ENCODE measurements at places on chromosomes 6 and 20.

DNA sequence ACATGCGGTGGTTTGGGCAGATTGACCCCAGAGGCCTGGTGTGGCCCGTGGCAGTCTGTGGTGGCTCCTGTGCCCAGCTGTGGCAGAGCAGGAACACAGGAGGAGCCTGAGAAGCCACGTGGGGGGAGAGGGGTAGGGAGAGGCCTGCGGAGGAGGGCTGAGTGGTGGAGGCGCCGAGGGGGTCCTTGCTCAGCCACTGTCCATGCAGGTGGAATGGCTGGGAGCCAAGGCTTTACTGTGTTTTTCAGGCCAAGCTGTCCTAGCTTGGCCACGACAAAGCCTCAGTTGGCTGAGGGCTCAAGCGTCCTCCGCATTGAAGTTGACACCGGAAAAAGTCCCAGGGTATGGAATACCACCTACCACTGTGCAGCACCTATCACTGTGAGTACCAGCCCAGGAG, 107.0 kb downstream of the VEGFA start:
- no peak for DNase-seq

DNA sequence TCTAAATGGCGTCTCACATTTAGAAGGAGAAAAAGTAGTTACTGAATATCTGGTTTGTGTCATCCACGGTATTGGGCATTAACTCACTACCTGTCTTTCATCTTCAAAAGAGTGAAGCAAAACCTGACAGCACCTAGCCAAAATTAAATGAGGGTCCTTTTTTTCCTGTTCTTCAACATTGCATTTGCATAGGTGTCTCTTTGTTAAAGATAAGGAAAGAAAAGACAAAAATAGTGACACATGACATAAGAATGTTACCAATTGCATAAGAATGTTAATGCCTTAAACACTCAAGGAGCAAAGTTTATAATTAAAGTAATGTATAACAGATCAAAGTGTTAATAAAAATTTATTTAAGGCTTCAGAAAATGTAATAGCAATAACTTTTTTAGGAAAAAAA, 61.4 kb upstream of the MANEA start:
- no peak for DNase-seq

DNA sequence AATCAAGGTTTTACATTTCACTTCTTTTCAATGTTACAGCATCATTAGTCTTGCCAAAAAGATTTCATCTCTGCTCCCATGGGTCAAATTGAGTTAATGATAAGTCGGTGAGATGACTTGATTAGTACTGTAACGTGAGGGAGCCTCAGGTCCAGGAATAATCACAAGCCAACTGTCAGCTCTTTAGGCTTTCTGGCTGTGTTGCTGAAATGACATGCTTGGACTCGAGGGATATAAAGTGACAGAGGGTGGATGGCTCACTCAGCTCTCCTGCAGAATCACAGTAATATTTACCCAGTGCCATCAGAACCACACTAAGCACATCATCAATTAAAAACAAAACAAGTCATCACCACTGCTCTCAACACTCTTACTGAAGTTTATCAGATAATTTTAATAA, 196.2 kb upstream of the THEMIS start:
- no peak for DNase-seq

DNA sequence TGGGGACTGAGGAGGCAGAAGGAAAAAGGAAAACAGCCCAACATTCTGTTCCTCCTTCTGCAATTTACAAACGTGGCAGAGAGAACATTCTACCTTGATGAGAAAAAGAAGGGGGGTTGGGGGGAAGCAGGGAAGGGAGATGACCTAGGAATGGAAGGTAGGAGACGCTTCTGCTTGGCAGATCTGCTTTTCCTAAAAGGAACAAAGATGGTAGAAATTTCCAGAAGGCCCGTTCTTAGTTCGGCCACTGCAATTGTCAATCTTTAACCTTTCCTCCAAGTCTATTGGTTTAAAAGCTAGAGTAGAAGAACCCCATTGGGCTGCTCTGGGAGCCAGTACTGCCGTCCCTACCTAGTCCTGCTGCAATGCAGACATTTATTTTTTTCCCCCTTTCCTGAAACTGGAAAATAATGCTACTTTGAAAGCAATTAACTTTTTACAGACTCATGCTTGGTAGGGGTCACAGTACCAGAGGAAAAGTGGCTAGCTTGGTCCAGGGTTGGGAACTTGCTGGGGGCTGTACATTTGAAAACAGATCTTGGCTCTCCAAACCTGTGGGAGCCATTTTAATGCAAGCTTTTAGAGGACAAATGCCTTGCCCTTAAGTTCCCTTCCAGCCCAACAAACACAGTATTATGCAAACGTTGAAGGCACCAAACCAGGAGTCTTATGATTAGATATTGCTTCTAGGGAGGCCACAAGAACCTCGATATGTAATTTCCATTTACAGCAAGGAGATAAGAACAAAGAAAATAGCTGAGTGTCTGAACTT, 2.6 kb downstream of the ZMYND8 start:
- DNase-seq = no peak

DNA sequence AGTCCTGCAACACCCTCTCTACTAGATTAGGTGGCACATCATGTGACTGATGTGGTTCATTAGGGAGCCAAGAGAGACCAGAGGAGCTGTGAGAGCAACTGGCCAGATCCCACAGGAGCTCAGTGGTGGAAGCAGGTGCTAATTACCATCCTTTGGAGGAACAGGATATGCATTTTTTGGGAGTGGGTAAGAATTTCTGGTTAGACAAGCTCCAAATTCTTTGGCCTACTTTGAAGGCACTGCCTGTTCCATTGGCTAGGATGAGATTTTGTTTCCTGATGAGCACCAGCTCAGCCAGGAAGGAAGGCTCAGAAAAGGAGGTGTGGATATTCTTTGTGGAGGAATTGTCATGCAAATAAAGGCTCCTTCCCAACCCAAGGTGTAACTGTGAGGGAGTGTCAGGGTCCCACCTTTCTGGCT, 130.3 kb upstream of the BMP2 start:
- no peak for DNase-seq

GRCh38 chr6:125499535-125499934, 197.8 kb upstream of the HDDC2 start:
- DNase-seq = no peak

GRCh38 chr6:115634887-115635286, 425.8 kb downstream of the FRK start:
- no peak for DNase-seq

GRCh38 chr20:21048841-21049273, 57.3 kb downstream of the LINC00237 start:
- DNase-seq = peak; percentile 58

DNA sequence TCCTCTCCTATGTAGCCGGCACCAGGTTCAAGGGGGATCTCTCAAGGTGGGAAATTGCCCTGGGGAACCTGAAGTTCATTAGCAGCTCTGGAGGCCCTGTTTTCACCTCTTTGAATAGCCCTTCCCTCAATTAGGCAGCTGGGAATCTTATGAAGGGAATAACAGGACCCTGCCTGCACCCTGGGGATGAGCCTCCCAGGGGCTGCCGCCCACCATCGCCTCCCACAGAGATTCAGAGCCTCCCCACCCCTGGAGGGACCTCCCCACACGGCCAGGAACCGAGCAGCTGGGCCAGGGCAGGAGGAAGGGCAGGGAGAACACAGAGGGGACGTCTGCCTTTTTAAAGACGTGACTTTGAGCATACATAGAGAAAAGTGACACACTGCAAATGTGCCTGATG, 4.6 kb upstream of the EEF1A2 start:
- no peak for DNase-seq

DNA sequence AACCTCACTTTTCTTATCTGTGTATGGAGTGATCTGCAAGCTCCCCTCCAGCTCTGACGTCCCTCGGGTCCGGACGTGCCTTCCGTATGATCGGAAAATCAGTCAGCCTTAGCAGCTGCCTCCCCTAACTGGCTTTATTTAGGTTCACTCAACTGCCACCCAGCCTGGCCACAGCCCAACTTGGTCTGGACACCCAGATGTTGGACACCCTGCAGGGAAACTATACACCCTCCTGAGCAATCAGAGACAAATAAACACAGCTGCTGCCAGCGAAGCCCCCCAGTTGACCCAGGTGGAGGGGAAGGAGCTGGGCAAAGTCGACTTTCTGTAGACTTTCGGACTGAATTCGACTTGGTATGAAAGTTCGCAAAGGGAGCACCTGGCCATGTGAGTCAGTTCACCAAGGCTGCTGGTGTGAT, 28.9 kb downstream of the TBC1D7 start:
- DNase-seq = no peak

DNA sequence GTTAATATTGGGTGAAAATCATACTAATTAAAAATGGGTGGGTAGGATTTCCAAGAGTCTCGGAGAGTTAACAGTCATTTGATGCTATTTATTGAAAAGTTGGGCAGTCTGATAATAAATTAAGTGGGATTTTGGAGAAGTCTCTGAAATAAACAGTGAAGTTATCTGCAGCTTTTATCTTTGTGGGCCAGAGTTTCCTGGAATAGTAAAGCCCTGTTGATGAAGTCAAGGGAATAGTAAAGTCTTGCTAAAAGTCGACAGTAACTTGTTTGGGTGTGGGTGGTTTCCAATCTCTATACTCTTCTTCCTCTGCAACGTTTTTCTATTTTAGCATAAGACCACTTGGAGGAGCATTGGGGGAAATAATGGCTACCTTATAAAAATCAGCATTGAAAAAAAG, 493.6 kb downstream of the EPM2A start:
- DNase-seq = no peak

DNA sequence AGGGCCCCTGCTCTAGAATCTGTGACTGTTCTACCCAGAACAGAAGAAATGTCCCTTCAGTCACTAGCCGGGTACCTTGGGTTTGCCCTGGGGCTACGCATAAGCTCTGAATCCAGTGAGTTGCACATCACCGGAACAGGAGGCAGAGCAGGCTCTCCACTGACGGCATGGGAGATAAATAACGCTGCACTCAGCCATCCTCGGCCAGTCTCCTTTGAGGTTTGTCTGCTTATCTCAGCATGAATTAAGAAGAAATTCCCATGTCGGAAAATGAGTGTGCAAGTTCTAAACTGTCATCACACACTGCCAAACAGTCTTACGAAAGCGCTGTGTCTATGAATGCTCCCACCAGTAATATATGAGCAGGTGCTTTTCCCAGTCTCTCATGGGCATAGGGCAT, 90.8 kb downstream of the FAM50B start:
- no peak for DNase-seq

DNA sequence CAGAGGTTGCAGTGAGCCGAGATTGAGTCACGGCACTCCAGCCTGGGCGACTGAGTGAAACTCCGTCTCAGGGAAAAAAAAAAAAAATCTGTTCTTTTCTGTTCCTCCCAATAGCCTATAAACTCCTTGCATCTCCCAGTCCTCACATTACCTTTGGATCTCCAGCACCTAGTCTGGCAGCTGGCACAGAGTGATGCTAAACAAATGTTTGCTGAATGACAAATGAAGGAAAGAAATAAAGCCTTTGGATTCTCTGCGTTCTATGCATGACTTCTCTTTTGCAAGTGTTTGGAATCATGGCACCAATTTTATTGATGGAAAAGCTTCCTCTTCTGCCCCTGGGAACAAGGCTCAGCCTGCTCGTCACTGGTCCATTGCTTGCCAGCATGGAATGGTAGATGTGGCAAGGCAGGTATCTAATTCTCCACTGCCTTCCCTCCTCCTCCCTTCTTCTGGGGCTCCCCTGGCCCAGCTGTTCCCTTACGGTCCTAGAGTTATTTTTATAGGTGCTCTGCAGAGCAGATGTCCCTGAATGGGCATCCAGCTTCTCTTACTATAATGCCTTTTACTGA, 53.6 kb upstream of the FYN start:
- no peak for DNase-seq

- DNase-seq = no peak
Observed at GRCh38 chr6:108309844-108310243, 15.0 kb downstream of the AFG1L start.
